ENCODE measurements at places on chromosomes 3 and 15.

GRCh38 chr3:14274999-14275961 is 96.7 kb downstream of the LSM3 start:
- DNase-seq: no peak

GRCh38 chr15:101088271-101088670 is 163.6 kb downstream of the CHSY1 start:
- no peak for DNase-seq

DNA sequence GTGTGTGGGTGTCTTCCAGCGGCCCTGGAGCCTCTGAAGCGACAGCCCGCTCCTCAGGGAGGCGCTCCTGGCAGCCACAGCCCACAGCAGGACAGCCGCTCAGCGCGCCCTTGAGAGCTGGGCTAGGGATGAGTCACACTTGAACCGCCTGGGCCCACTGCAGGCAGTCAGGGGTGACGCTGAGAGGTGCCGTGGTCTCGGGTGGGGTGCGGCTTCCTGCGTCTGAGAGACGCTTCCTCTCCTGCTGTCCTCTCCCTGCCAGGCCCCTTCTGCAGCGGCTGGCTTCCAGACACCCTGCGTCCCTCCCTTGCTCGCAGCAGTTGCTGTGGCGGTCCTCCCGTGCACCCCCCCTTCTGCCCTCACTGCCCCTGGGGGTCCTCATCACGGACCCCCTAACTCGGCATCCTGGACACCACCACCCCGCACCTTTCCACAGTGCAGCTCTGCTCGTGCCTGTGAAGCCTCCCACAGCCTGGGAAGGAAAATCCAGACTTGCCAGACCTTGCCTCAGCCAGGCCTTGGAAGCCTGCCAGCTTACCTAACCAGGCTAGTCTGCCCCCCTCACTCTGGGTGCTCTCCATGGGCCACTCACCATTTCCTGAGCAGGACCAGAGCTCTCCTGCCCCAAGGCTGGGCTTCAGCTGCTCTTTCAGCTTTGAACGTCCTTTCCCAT is 1.1 kb upstream of the SPTBN5 start:
- no peak for DNase-seq

DNA sequence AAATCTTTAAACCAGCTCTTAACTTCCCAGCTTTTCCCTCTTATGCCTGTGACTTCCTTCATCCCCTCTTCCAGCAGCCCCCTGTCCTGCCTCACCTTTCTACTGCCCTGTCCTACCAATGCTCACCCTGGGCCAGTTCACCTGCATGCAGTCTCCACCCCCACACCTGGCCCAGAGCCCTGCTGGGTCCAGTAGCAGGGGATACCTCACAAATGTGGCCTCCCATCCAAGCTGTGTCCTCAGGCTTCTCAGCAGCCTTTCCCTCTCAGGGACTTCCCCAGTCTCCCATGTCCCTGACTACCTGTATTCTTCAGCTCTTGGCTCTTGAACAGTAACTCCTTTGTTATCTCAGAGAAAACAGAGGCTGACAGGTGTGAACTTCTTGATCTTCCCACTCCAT is 503.2 kb downstream of the MFSD1 start:
- DNase-seq: no peak

GRCh38 chr3:170982733-170983132 is 43.8 kb downstream of the SLC2A2 start:
- DNase-seq: no peak

DNA sequence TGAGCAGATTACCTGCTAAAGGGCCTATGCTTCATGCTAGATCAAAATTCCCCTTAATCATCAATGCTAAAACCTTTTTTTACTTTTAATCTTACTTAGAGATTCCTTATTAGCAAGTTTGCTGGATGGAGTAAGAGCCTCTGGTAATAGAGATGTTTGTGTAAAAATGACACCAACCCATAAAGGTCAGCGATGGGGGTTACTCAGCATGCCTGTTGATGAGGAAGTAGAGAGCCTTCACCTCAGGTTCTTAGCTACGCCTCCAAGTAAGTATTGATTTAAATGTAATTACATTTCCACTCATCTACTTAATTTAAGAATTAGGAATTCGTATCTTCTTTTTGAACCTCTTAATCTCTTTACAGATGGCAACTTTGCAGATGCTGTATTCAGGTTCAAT is 38.8 kb downstream of the DNAJC13 start:
- no peak for DNase-seq

DNA sequence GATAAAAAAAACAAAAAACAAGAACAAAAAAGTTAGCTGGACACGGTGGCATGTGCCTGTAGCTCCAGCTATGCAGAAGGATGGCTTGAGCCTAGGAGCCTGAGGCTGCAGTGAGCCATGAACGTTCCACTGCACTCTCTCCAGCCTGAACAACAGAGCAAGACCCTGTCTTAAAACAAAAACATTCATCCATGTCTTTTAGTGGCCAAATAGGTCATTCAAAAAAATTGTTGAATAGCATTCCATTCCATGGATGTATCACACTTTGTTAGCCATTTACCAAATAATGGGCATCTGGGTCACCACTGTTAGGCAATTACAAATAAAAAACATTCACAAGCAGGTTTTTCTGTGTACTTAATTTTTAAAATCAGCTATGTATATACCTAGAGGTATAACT is 139.7 kb downstream of the STAG1 start:
- DNase-seq: no peak

GRCh38 chr3:101936419-101937356 is 87.4 kb downstream of the NFKBIZ start:
- no peak for DNase-seq

- DNase-seq: no peak
Measured at GRCh38 chr3:53672981-53673380, 173.2 kb downstream of the CHDH start.

- DNase-seq: no peak
Measured at GRCh38 chr15:76711351-76711827, 193.8 kb downstream of the SCAPER start.

GRCh38 chr15:75705854-75706681 is 6.6 kb downstream of the CSPG4 start:
- DNase-seq: no peak

DNA sequence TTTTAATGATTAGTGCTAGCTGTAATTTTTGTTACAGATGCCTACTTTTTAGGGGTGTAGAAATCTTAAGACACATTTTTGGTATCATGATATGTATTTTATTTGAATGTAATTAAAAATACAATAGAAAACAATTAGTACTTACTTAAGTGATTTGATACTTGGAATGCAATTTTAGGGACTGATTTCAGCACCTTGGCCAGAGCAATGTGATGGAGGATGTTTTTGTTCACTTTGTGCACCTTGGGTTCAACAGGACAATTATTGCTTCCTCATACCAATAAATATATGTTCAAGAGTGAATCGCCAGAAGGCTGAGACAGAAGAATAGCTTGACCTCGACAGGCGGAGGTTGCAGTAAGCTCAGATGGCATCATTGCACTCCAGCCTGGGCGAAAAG is 22.3 kb downstream of the GMNC start:
- DNase-seq: no peak

DNA sequence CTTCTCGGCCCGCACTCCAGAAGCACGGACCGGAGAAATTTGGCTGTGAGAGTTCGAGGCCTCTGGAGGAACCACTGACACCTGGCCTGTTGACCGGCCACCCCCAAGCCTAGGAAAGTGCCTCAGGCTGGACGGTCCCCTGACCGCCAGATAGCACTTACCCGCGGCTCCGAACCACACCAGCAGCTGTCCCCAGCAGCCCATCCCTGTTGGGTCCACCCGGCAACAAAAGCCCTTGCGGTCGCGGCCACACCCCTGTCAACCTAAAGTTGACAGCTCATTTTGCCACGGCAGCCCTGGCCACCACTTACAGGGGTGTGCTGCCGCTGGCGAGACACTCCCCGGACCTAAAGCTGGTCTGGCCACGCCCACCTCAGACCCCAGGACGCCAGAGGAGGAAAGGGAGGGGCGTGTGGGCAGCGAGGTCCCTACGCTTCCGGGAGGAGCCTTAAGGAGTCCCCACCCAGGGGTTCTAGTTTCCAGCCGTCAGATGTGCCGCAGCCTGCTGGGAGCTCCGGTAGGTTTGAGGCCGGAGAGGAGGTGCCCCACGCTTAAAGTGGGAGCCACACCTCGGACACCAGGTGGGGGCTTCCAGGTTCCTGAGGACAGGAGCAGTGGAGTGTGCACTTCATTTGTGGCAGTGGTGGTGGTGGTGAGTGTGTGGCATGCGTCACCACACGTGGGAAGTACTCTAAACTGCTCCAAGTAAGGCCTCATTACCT is at the start of gene LTK:
Gene LTK, minus strand, starts transcription at position 322 of the 722 bp plus-strand sequence. Its CDS starts 118 bp downstream, at position 204.
- no peak for DNase-seq

GRCh38 chr3:25789596-25790556 is at the start of gene OXSM:
TSS of gene OXSM (plus strand) at chr3:25790090. CDS start at chr3:25791021, 931 bp downstream.
- peak; percentile 73 for DNase-seq

DNA sequence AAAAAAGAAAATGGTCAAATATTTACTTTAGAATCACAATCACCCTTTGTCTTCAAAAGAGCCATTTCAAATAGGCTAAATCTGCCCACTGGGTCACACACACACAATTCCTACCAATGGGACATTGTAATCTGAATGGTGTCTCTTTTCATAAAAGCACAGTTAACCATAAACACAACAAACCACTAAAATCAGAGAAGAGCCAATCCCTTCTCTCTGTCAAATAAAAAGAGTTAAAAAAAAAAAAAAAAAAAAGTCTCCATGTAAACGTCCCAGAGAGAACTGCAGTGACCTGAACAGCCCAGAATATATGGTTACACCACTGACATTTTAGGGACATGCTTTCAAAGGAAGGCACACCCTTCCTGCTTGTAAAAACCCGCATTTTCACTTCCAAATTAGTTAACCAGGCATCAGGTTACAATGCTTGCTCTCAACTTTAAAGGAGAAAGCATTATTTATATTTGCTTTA is 63.7 kb downstream of the PRICKLE2 start:
- no peak for DNase-seq

DNA sequence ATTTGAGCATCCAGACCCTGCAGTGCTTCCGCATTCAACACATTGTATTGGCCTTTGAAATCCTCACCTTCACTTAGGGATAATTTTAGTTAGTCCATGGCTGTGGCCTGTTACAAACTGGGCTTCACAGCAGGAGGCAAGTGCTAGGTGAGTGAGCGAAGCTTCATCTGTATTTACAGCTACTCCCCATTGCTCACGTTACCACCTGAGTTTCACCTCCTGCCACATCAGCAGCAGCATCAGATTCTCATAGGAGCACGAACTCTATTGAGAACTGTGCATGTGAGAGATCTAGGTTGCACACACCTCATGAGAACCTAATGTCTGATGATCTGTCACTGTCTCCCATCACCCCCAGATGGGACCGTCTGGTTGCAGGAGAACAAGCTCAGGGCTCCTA is 222.1 kb upstream of the NR2F2 start:
- no peak for DNase-seq

DNA sequence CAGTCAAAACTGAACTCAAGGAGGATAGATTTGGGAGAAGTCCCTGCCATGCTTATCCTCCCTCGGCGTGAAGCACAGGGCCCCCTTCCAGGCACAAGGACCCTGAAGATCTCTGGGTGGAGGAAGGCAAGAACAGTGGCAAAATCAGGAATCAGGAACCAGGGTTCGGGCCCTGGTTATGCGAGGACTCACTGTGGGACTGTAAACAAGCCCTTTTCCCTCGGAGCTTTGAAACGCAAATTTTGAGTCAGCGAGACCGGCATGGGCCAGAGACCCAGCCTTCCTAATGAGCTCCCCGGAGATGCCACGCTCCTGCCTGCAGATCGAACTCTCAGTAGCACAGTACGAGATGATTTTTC is 70.1 kb downstream of the SLC12A8 start:
- no peak for DNase-seq

- no peak for DNase-seq
Measured at GRCh38 chr3:123285066-123285465, 83.3 kb downstream of the SEC22A start.

DNA sequence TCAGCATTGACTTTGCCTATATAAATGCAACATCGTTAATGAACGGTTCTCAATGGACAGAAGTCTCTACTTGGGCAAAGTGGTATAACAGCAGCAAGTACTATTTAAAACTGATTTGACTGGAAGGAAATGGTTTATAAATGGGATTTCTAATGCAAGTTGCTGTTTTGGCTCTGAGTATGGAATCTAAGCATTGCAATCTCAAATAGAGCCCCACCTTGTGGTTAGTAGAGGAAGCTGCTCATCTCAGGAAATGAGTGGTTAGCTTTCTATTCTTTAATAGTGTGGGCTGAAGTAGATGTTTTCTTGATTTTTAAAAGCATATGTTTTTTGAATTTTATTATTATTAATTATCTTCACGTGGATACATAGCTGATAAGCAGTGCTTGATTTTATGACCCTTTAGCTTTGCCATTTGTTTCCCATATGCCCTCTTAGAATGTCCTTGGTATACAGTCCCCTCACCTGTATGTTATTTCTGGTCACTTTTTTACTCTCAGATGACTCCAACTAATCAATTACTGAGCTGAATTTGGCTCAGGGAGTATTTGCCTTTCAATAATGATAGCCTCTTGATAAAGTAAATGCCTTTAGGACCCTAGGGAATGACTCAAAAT is 67.1 kb downstream of the OXSM start:
- peak; percentile 42 for DNase-seq

- no peak for DNase-seq
Measured at GRCh38 chr3:175258763-175259162, 399.6 kb downstream of the NAALADL2 start.

- no peak for DNase-seq
Measured at GRCh38 chr15:70602834-70603560, 160.4 kb downstream of the UACA start.

DNA sequence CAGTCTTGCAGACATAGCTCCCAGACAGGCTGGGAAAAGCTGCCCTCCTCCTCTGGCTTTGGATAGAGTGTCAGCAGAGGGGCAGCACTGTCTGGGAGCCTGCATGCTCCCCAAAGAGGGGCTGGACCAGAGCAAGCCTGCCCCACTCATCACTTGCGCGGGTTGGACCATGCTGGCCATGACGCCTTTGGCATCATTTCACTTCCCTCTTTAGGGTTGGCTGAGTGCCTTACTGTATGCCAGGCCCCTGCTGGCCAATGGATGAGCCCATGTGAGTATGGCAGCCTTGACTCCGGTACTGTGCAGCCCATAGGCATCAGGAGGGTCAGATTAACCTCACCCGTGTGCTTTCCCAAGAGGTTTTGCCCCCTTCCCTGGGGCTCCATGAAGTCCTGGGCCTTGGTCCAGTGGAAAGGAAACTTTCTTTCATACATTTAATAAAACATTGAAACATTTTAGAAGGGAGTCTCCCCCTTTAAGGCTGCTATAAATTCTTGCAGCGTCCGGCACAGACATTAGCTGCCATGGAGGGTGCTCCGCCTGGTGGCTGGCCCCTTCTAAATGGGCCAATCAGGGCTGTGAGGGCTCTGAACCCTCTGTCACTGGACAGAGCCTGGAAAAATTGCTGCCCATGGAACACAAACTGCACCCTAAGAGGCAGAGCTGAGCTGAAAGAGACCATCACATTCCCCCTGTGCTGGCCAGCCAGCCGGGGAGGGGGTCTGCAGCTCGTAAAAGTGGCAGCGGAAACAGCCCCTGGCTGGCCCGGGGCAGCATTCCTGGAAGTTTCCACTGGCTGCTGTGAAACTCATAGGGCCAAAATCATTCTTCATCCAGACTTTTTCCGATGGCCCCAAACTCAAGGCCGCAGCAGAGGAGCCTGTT is 20.8 kb upstream of the DUSP7 start:
- DNase-seq: no peak
